ENCODE measurements at places on chromosomes 12 and 14.

DNA sequence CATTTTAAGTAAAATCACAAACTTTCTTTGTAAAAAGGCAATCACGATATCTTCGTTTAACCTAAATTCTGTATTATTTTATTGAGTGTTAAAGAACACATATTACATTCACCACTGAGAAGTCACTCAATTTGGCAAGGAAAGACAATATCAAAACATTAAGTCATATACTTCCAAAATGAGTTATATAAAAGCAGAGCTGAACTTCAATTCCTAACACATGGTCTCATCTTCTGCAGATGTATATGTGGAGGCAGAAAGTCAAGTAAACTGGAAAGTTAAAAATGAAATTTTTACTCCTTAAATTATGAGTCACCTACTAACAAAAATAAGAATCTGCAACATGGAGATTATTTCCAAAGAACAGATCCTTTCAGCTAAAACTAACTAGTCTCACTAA lies 28.7 kb downstream of the BMAL2 start:
- no peak for DNase-seq

DNA sequence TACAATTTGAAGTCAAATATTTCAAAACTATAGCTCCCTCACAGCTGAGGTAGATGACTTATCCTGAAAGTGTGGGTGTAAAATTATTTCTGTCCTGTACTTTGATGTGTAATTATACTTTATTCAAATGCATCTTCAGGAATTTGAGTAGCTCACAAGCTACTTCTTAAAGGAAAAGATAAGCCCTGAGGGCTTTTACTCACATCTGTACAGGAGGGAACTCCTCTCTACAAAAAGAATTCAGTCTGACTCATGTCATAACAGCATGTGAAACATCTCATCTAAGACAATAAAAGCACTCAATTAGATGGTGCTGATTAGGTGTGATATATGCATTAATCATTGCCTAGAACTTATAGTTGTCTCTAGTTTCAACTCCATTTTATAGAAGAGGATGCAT lies 452.0 kb downstream of the PRKD1 start:
- DNase-seq = no peak

GRCh38 chr12:105878964-105879363 lies 259.8 kb downstream of the NUAK1 start:
- no peak for DNase-seq

DNA sequence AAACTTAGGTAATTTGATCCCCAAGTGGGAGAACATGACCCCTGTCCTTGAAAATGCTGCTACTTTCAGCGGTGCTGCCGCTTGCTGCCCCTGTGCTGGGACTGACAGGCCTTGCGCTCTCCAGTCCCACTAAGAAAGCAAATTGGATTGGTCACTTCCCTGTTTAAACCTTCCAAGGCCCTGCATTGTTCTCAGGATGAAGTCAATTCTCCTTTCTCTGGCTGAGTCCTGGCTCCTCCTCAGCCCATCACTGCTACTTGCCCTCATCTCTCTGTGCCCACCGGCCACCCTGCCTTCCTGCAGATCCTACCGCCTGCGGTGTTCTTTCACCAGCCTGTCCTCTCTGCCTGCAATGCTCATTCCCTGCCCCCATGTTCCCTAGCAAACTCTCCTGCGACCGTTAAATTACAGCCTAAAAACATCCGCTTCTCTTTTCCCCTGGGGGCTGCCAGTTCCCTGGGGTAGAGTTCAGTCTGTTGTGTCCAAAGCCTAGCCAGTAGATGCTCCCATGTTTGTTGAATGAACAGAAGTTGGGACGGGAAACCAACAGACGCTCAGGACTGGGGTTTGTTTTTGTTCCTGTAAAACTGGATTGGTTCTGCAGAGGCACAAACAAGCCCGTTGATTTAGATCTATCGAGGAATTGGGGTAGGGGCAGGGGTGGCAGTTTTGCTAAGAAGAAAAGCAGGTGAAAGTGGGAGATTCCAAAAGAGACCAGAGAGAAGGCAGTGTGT lies 127.3 kb upstream of the HIF1A start:
- no peak for DNase-seq

- no peak for DNase-seq
These were observed 257.6 kb downstream of the EGLN3 start for GRCh38 chr14:33693237-33693636.

DNA sequence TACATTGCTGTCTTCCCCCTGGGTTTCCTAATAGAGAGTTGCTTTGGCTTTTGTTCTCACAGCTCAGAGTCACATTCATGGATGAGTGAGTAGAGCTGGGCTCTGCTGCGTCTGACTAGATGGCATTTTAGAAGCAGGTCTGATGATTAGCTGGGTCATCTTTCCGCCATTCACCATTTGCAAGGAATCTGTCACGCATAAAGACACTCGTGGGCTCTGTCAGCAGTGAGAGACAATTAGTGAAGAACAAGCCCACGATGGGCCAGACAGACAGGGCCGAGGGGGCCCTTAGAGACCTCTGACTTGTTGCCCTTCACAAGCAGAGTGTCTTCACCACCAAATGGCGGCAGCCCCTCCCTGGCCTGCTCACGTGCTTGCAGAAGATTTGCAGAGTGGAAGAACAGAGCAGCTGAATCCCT lies 175.0 kb downstream of the CRADD start:
- no peak for DNase-seq

GRCh38 chr14:67927244-67927643 lies 107.7 kb downstream of the RAD51B start:
- no peak for DNase-seq

DNA sequence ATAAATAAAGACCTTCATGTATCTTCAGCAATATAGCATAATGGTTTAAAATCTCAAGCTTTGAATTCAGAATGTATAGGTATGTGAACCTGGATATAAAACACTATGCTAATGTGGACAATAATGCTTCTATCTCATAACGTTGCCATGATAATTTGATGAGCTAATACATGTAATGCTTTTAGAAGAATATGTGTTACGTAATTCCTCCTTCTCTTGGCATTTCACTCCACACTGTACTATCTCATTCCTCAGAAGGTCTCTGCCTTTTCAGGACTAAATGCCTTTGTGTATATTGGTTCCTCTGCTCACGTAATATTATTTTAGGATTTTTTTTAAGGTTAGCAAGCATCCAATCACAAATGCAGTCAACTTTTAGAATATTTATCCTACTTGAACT lies 86.5 kb downstream of the FOXA1 start:
- DNase-seq = no peak

- DNase-seq = no peak
These were observed 14.4 kb upstream of the CD27 start for GRCh38 chr12:6430124-6430989.

DNA sequence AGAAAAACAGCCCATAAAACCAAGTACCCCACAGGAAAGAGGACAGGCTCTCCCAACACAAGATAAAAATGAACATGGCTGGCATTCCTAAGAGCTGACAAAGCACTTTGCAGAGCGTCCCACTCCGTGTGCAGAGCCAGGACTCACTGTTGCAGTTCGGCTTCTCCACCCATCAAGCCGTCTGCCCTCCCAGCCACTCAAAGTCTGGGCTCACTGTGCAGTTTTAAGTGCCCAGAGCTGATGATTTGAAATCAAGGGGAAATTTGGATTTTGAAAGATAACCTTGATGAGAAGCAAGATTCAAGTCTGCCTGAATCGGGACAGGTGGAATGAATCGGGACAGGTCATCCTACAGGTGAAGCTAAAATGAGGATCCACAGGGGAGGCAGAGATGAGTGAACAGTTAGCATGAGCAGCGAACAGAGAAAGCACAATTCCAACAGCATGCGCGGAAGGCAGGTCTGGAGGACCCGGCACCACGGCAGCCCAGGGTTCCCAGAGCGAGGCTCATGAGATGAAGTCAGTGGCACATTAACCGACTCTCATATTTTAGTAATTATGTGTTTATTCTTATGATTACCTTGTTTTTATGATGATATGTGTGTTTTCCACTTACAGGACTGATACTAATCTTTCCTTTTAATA lies 39.8 kb upstream of the GPR68 start:
- DNase-seq = no peak

DNA sequence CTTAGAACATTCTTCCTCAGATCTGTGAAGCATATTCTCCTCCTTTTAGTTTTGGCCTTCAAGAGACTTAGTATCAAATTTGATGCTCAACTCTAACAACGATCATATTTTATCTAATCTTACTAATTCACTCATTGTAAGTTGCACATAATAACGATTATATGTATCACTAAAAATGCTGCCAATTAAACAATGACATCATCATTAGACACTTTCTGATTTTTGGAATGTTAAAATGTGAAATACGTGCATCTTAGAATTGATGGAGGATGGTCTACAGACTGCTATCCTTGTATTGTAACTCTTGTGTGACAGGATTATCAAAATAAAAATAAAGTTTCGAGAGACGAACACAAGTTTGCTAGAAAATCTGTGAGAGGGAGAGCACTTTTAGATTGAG lies 311.0 kb downstream of the NELL2 start:
- DNase-seq = no peak

GRCh38 chr14:90177539-90178189 lies 78.7 kb upstream of the PSMC1 start:
- DNase-seq = no peak

GRCh38 chr14:39683691-39684260 lies 251.5 kb upstream of the FBXO33 start:
- no peak for DNase-seq

GRCh38 chr14:69291396-69291795 lies 31.4 kb downstream of the GALNT16 start:
- no peak for DNase-seq

DNA sequence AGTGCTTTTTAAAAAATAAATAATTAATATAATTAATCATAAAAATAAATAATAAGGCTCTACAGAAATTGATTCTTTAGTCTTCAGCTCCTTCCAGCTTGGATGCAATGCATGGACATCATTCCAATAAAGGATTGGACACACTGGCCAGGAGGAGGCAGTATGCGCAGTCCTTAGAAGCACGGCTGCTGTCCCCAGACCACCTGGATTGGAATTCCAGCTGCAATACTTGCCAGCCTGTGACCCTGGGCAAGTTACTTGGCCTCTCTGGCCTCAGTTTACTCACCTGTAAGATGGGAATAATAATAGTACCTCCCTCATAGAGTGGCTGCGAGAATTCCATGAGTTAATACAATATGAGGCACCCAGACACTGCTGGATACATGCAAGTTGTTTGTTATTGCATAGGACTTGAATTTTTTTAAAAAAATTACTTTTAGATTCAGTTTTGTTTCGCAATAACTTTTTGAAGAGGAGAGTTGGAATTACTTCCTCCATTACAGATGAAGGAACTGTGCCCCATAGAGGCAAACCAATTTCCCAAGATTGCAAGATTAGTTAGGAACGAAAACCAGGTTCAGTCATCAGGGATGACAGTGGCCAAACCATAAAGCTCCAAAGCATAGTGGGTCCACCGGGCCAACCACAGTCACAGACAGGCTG lies 12.2 kb downstream of the RPH3A start:
- DNase-seq = no peak

DNA sequence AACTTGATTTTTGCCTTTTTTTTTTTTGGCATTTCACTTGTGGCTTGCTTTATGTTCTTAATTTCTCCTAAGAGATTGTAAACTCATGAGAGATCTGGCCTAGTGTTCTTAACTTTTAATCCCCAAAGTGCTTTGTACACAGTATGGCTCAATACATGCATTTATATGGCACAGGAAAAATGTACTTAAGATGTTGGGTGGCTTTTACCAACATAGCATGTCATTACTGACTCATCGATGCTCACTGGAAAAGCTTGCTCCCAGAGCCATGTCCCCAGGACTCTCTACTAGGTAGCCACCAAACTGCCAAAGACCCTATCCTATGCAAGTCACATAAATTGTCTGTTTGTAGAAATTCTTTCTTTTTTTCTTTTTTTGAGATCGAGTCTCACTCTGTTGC lies 13.1 kb upstream of the SMCO3 start:
- DNase-seq = no peak

GRCh38 chr14:32512813-32513212 lies 183.7 kb downstream of the AKAP6 start:
- DNase-seq = no peak

DNA sequence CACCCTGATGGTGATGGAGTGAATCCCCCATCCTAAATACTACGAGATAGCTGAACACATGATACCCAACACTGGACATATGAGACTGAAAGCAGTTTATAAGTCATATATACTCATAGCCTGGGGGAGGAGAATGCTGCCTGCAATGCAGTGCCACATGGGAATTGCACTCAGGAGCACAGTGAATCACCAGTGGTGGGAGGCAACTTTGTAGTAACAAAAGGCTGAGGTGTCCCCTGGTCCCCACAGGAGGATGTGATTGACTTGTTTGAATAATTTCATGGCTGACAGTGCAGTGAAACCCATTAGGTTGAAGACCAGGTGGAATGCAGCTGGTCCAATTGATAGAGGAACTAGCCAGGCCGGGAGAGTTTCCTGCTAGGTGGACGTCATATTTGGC lies 20.2 kb downstream of the CCDC38 start:
- no peak for DNase-seq

GRCh38 chr14:96962337-96962736 lies 165.2 kb downstream of the VRK1 start:
- DNase-seq = no peak

DNA sequence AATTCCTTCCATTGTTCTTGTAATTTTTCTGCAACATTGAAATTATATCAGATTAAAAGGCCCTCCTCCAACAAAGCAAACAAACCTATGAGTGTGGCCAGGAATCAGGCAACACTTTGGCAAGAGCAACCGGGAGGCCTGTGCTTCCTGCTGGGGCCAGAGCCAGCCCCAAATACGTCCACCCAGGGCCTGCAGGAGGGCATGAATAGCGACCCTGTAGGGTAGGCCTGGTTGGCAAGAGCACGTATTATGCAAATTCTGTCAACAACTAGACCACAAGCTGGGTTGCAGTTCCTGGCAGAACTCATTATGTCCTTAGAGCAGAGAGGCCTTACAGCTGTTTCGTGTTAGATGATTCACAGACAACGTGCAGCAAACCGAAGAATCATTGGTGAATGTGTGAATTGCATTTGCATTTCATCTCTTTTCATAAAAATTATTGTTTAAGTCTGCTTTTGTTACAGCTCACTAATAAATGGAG lies 26.9 kb upstream of the LGALS3 start:
- no peak for DNase-seq

GRCh38 chr14:54207476-54208462 lies 189.0 kb upstream of the CDKN3 start:
- no peak for DNase-seq

DNA sequence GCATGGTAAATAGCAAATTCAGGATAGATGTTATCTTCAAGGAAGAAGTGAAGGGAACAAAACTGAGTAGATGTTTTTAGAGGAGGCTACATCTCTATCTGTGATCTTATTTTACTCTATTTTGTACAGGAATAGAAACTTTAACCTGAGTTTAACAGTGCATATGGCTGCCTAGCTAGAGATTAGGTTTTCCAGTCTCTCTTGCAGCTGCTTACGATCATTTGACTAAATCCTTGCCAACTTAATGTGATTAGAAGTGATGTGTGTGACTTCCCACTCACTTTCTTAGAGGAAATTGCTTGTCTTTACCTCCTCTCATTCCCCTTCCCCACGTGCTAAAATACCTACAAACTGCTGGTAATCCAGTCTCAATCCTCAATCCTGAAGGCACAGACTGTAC lies 26.5 kb upstream of the SLC15A5 start:
- DNase-seq = no peak

GRCh38 chr12:52837781-52838608 lies 3.9 kb upstream of the KRT79 start:
- no peak for DNase-seq

- DNase-seq = no peak
These were observed 1126.0 kb downstream of the AACS start for GRCh38 chr12:126191031-126191891.

- no peak for DNase-seq
These were observed 54.0 kb downstream of the ZNF641 start for GRCh38 chr12:48296586-48297282.

Data from stimulated activated CD8-positive, alpha-beta memory T cell treated with anti-CD3 and anti-CD28 coated beads, Interleukin-7, amount 100 ng/mL, for 24 hours (primary cell).